ENCODE measurements at places on chromosomes 16 and 17.
A peak's percentile ranks its signal among the peaks of the same experiment; 100 is the strongest.

DNA sequence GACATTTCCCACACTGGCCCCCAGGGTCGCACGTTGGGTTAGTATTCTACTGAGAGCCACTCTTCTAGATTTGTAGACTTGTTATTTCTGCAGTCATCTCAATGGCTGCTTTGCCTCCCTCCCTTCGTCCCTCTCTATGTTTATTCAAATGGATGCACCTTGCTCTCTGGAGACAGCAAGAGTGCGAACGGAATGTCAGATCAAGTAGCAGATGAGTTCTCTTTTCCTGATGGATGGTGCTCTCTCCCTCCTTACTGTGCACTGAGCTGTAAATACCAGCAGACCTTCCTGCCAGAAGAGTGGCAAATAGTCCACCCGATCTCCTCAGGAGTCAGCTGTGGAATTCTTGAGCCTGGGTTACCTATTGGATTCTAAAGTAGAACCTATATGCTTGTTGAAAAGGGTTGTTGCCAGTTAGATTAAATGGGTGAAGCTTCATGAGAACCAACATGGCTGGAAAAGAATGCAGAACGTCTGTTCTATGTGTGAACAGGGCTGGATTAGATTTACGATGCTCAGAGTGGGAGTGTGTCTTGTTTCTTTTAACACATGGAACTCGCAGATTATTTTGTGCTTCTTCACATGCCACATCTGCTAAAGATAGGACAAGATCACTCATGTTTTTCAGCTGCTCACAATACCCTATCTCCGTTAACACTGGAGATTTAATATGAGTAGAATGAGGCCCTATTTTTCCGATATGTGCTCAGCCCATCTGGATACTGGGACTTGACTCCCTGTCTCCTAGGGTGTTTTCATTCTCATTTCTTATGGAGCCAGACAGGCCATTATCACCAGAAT is 6.1 kb downstream of the GNAO1 start:
- no peak for DNase-seq

DNA sequence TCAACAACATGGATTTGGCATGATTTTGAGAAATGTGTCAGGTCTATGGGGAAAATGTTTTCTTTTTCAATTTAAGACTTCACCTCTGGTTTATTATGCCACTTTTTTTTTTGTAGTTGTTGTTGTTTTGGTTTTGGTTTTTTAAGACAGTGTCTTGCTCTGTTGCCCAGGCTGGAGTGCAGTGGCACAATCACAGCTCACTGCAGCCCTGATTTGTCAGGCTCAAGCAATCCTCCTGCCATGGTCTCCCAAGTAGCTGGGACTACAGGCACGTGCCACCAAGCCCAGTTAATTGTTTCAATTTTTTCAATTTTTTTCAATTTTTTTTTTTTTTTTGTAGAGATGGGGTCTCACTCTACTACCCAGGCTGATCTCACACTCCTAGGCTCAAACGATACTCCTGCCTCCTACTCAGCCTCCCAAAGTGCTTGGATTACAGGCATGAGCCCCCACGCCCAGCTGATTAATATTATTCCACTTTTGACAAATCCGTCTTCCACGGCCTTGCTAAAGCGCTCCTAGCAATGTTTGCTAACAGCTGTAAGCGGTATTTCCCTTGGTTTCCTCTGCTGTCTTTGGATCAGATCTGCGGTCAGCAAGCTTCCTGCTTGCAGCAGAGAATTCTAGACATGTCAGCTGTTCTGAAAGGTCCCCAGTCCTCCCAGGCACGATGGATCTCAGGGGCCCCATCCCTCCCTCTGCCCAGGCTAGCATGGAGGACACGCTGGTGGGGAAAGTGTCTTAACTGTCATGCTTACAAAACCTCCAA is 7.0 kb upstream of the MILR1 start:
- no peak for DNase-seq

- DNase-seq: no peak
These were observed 8.6 kb downstream of the KRT40 start for GRCh38 chr17:40975516-40975915.

DNA sequence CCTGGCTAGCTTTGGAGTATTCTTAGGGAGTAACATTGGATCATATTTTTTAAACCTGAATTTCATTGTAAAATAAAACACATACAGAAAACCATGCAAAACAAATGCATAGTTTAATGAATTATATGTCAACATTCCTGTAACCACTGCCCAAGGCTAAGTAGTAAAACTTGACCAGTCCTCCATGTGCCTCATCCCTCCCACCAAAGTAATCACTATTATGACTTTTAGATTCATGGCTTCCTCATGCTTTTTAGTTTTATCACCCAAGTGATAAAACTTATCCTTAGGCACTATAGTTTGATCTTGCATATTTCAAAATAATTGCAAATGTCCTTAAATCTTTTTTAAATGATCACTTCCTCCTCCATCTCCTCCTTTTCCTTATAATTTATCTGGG is 20.4 kb downstream of the PRKCA start:
- DNase-seq: no peak

- DNase-seq: no peak
These were observed 65.8 kb downstream of the DHRS7C start for GRCh38 chr17:9725575-9725974.

DNA sequence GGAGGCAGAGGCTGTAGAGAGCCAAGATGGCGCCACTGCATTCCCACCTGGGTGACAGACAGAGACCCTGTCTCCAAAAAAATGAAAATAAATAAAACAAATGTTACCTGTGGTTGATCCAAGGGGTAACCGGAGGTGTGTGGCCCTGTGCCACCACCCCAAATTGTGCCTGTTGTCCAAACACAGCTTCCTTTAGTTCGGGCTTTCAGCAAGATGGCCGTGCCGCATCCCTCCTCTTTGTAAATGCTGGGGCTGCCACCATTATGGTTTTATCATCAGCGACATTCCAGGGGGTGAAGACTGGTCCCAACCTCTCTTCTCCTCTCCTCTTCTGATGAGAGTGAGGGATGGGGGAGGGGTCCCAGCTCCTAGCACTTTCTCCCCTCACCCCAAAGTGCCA is at the start of gene C16orf92:
TSS of gene C16orf92 (plus strand) at position 312 of the 400 bp plus-strand sequence. CDS start 143 bp downstream, outside the sequence.
- DNase-seq: no peak

- no peak for DNase-seq
These were observed 14.0 kb upstream of the BAIAP2 start for GRCh38 chr17:81020767-81021497.

DNA sequence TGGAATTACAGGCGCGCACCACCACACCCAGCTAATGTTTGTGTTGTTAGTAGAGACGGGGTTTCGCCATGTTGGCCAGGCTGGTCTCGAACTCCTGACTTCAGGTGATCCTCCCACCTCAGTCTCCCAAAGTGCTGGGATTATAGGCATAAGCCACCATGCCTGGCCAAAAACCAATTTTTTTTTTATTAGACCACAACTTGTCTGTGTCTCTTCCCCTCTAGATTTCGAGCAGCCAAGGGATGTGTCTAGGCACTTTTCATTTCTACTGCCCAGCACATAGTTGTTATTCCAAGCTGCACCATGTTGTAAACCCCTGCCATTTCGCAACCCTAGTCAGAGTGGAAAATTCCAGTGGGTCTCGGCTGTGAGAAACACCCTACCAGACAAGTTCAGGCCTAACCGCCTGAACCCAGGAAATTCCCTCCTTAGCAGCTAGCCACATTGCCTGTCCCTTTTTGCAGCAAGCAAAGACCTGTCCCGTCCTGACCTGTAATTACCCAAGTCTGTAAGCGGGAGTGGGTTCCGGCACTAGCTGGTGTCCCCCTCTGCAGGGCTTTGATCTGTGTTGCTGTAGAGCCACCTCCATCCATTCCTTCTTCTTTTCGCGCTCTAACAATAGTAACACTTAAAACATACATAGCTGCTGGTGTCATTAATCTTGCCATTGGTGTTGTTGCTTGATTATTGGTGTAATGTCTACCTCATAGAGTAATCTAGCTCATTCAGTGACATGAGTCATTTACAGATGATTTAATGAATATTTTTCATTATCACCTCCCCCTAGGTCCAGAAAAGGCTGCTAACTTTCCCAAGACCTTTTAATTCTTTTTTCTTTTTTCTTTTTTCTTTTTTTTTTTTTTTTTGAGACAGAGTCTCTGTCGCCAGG is 77.3 kb upstream of the ATF7IP2 start:
- no peak for DNase-seq

GRCh38 chr17:29021226-29021625 is 15.4 kb upstream of the SEZ6 start:
- DNase-seq: no peak

GRCh38 chr16:56357765-56358322 is 67.5 kb downstream of the AMFR start:
- DNase-seq: peak; percentile 45

DNA sequence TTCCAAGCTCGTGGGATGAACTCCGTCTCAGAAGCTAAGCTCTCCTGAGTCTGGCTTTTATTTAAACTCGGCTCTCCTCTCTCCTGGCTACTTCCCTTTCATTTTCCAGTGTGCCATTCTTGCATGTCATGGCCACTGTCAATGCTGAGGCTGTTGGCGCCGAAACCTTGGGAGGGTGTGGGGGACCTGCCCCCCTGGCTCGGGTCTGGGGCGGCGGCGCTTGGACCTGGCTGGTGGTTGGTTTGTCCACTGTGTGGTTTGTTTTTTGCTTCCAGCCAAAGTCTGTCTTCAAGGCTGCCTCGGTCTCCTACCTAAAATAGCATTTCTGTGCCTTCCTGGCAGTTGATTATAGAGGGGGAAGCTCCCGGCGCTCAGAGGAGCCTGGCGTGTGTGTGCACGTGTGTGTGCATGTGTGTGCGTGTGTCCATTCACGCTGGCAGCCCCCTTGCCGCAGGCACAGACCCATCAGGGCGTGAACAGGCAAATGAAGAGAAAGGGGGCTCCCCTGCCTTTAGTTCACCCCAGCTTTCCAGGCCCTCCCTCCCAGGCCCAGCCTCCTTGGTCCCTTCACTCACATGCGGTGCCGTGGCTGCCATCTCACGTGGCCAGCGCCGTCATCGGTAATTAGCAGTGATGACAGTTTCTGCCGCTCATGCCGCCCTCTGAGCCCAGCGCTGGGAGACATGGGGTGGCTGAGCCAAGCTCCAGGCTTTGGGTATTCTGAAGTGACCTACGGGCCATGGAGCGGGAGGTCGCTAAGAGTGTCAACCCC is 179.9 kb downstream of the SEC14L1 start:
- peak; percentile 28 for DNase-seq

DNA sequence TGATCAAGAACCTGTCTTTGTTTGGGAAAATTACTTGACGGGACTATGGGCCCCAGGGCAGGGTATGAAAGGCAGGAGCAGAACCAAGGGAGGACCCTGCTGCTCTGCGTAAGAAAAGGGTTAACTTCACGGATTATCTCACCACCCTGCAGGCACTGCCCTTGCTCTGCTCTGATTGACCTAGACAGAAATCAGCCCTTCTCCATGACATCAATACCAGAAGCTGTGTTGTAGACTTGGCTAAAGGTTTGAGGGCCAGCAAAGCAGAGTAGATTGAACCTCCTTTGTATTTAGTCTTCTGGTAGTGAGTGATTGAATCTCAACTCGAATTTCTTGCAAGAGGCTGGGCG is 52.9 kb upstream of the ETV4 start:
- DNase-seq: no peak

DNA sequence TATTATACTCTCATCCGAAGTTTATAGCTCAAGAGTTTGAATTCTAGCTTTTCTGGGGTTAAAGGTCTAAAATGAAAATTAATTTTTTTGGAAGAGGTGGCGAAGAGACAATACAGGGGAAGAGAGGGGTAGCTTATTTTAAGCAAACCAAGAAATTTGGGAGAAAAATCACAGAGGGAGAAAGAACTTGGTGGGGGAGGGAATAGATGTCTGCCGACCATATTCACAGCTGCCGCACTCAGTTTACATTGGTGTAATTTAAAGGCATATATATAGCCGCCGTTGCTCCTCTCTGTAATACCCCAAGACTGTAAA is 6.5 kb upstream of the ZFHX3 start:
- no peak for DNase-seq

- DNase-seq: no peak
These were observed 66.1 kb downstream of the PLD6 start for GRCh38 chr17:17139972-17140589.

DNA sequence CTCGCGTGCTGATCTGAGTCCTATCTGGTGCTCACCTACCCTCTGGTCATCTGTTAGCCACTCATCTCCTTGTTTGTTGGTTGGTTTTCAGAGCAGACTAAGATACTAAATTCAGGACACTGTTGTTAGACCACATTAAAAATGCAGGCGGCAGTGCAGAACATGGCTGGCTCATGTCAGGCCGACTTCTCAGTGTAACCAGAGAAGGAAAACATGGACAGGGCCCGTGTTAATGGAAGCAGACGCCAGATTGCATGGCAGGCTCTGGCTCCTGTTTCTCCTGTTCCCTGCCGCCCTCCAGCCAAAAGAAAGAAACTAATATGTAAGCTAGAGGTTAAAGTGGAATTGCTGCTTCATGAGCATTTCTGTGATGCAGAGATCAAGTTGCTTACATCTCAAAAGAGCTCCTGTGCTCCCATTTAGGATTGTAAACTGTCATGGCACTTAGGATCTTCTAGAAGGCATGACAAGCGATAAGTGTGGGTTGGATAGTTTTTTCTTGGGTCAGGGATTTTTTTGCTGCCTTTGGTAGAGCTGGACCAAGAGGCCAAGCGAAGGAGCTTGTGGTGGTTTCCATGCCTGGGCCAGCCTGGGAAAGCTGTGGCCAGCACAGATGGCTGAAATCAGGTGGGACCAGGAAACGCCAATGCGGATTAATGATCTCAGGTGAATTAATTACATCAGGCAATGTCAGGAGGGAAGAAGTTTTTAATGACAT is 56.1 kb downstream of the YPEL2 start:
- no peak for DNase-seq

- DNase-seq: no peak
These were observed 9.1 kb downstream of the ATP2A3 start for GRCh38 chr17:3954976-3955672.

DNA sequence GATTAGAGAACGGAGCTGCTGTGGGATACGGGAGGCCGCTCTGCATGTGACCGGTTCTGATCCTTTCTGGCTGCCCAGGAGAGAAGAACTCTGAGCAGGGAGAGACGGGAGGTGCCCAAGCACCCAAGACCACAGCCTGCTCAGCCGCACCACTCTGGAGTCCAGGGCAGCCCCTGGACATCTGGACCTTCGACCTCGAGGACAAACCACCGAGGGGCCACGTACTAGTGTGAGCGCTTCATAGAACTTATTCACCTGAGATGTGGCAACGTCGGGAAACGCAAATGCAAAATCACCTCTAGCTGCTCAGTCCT is 5.9 kb downstream of the RNF166 start:
- no peak for DNase-seq

DNA sequence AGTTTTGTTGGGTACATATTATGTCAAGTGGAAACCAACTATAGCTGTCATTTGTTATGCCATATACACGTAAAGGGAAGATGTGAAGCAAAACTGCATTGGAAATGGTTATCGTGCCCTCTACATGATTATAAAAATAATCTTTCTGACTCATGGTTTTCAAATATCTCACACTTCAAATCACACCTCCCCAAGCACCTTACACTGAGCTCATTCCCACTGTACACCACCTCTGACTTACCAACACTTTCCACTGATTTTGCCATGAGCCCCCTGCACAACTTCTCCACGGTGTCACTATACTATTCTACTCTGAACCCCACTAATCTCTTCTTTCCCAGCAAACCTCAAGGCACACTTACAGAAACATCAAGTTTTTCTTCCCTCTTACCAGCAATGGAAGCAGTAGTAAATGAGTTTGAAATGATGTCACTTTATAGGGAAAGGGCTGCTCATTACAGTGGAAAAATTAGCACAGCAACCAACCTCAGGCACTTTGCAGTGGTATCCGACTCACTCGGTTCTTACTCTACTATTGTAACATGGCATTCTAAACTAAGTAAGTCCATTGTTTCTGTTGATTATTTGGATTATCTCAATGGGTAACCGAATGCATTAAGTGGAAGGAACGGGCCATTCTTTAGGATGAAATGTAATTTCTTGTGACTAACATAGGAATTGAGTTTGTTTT is 18.7 kb downstream of the ZNF821 start:
- no peak for DNase-seq

Measured in Caco-2 (cell line).